ENCODE measurements at places on chromosomes 16 and 17. TPM values are rescaled to one million over a fixed set of nuclear protein-coding genes. Genes with fewer than 3 reads are reported as not detected.

- H3K4me1 ChIP-seq: no peaks in the 10 kb centered on the region
- H3K27me3 ChIP-seq: peaks cover 4% of the 10 kb centered on the region
- no peak overlapping the region for H3K27ac ChIP-seq
These were observed 1.5 kb upstream of the KRTAP3-1 start for GRCh38 chr17:41010441-41010840.

DNA sequence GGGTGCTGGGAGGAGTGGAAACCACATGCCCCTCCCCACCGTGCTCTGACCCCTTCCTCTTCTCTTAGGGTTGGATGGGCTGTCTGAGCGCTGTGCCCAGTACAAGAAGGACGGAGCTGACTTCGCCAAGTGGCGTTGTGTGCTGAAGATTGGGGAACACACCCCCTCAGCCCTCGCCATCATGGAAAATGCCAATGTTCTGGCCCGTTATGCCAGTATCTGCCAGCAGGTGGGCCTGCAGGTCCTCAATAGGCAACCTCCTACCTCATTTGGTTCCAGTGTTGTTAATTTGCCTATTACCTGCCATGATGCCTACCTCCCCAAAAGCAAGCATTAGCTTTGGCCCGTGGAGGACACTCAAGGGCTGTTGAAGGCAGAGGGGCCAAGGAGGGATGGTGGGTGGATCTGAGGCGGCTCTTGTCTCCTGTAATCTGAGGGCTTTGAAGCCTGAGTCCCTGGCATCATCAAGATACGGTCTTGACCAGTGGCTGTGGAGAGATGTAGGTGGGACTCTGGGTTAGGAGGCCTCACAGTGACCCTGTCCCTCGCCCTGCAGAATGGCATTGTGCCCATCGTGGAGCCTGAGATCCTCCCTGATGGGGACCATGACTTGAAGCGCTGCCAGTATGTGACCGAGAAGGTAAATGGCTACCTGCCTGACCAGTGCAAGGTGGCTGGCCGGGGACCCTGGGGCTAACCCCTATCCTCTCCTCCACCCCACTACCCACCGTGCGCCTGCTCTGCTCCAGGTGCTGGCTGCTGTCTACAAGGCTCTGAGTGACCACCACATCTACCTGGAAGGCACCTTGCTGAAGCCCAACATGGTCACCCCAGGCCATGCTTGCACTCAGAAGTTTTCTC lies 3.4 kb downstream of the ALDOA start:
- H3K27me3 ChIP-seq: no peaks in the 10 kb centered on the region
- H3K4me3 ChIP-seq: no peak overlapping the region
- H3K4me1 ChIP-seq: peaks cover 36% of the 10 kb centered on the region
- peaks cover 54% of the 10 kb centered on the region for H3K36me3 ChIP-seq
- peak overlapping the region; percentile 30 for H3K27ac ChIP-seq

GRCh38 chr17:32150358-32150757 lies 8.1 kb downstream of the RHOT1 start:
- no peak for DNase-seq
- no peaks in the 10 kb centered on the region for H3K27me3 ChIP-seq
- peaks cover 8% of the 10 kb centered on the region for H3K36me3 ChIP-seq
- no peak overlapping the region for H3K27ac ChIP-seq

DNA sequence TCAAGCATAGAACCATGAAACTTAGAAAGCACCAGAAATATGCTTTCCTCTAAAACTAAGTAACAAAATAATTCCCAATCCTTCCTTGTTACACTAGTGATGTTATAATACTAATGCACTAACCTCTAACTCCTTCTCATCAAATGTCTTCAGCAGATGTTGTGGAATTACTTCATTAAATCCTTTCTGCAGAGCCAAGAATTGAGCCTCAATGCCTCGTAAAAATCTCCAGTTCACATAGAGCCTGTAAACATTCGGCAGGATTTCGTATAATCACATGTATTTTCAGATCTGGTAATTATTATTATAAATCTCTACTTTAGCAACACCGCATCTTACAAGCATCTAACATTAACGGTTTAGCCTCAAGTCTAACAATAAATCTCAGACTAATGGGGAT lies 44.7 kb downstream of the CEP95 start:
- H3K4me1 ChIP-seq: no peaks in the 10 kb centered on the region
- H3K4me3 ChIP-seq: no peak overlapping the region
- no peaks in the 10 kb centered on the region for H3K27me3 ChIP-seq
- no peak overlapping the region for H3K27ac ChIP-seq
- H3K36me3 ChIP-seq: peaks cover 23% of the 10 kb centered on the region

- no peaks in the 10 kb centered on the region for H3K27me3 ChIP-seq
- no peaks in the 10 kb centered on the region for H3K36me3 ChIP-seq
- H3K27ac ChIP-seq: no peak overlapping the region
- no peak overlapping the region for H3K4me3 ChIP-seq
- DNase-seq: no peak
These were observed 40.6 kb downstream of the ST3GAL2 start for GRCh38 chr16:70398177-70398743.

- H3K36me3 ChIP-seq: no peaks in the 10 kb centered on the region
- DNase-seq: no peak
- no peak overlapping the region for H3K4me3 ChIP-seq
These were observed 12.4 kb upstream of the KATNB1 start for GRCh38 chr16:57723170-57723569.

DNA sequence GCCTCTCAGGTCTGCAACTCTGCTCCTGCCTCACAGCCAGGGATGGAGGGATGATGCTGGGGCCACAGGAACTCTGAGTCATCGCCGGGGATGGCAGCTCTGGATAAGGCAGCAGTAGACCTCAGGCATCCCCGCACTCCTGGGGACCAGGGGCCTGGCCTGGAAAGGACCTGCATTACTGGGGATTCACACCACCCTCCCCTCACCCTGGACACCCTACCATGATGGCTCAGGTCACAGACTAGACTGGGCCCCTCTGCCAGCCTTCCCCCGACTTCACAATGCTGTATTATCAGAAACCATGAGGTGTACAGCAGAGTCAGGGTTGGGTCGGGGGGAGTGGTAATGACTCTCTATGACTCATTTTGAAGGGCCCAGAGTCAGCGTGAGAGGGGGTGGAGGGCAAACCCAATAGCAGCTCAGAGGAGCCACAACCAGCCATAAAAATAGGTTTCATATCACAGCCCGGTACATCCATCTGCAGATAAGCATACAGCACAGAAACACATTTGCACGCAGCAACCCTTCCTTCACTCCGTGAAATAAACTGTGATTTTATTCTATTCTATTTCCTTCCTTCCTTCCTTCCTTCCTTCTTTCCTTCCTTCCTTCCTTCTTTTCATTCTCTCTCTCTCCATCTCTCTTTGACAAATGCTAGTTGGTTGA lies 28.8 kb downstream of the DYNLRB2 start:
- DNase-seq: peak; percentile 83
- no peak overlapping the region for H3K27ac ChIP-seq
- H3K4me1 ChIP-seq: peaks cover 23% of the 10 kb centered on the region
- no peaks in the 10 kb centered on the region for H3K36me3 ChIP-seq
- no peak overlapping the region for H3K4me3 ChIP-seq
- no peaks in the 10 kb centered on the region for H3K27me3 ChIP-seq

GRCh38 chr16:48231727-48232492 lies 12.2 kb upstream of the LONP2 start:
- no peak overlapping the region for H3K27ac ChIP-seq
- H3K36me3 ChIP-seq: no peaks in the 10 kb centered on the region
- H3K4me3 ChIP-seq: no peak overlapping the region
- no peaks in the 10 kb centered on the region for H3K4me1 ChIP-seq
- H3K27me3 ChIP-seq: no peaks in the 10 kb centered on the region

GRCh38 chr17:70091696-70092095 lies 16.7 kb downstream of the KCNJ16 start:
- no peaks in the 10 kb centered on the region for H3K27me3 ChIP-seq
- no peak overlapping the region for H3K27ac ChIP-seq
- no peak overlapping the region for H3K4me3 ChIP-seq

GRCh38 chr17:59558039-59558438 lies 7.4 kb upstream of the DHX40 start:
- no peaks in the 10 kb centered on the region for H3K36me3 ChIP-seq
- no peak for DNase-seq
- no peaks in the 10 kb centered on the region for H3K27me3 ChIP-seq
- no peaks in the 10 kb centered on the region for H3K4me1 ChIP-seq
- H3K4me3 ChIP-seq: no peak overlapping the region

DNA sequence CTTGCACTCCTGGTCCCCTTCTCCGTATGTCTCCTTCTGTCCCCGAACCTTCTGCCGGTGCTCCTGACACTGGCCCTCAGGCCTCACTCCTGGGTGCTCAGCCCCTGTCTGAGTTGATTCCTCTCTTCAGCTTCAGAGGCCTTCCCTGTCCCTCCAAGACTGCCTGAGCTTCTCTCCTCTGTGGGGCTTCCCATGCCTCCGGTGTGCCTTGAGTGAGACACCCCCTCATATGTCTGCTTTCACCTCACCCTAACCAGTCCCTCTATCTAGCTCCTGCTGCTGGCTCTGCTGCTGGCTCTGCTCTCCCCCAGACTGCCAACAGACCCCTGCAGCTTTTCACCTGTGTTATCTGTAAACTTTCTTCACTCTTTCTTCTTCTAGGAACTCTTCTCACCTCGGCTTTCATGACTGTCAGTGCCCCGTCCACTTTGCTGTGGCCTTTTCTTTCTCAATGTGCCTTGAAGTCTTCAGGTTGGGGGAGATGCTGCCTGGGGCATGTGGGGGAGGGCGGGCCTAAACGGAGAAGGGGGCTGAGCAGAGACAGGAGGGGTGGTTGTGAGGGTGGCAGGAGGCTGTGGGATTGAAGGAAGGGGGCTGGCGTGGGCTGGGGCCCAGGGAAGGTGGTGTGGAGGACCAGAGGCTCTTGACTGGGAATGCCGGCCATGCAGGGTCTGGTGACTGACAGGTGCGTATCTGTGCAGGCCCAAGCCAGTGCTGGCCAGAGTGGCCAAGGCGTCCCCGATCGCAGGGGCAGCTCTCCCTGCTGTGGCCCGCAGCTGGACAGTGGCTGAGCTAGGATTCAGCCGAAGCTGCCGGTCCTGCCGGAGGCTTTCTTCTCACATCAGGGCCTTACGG lies 81.3 kb downstream of the METRNL start:
- DNase-seq: no peak
- H3K4me3 ChIP-seq: no peak overlapping the region
- no peaks in the 10 kb centered on the region for H3K4me1 ChIP-seq
- no peak overlapping the region for H3K27ac ChIP-seq

DNA sequence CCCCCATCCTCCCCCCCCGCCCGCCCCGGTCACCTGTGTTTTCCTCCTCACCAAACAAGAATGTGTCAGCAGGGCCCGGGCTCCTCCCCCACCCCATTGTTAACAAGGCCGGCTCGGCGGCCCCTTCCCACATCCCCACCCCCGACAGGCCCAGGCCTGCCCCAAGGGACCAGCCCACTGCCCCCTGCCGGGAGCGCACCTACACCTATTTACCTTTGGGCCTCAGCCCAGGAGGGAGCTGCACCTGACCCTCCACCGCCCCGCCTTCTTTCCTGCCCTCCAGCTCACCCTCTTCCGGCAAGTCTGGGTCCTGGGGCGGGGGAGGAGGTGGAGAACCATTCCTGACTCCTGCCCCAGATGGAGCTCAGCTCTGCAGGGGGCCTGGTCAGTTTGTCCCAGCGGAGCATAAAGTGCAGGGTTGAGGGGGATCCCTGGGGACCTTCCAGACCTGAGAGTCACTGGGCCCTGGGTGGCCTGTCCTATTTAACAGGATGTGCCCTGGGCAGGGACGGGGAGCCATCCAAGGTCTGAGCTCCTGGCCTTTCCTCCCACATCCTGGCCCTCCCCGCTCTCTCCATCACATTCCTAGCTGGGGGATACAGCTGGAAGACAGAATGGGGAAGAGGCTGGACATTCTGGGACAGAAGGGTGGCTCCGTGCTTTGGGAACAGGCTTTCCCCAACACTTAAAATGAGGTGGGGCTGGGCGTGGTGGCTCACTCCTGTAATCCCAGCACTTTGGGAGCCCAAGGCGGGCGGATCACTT lies 8.3 kb downstream of the FOXJ1 start:
- no peaks in the 10 kb centered on the region for H3K36me3 ChIP-seq
- no peaks in the 10 kb centered on the region for H3K27me3 ChIP-seq
- no peak overlapping the region for H3K27ac ChIP-seq
- no peak for DNase-seq
- no peak overlapping the region for H3K4me3 ChIP-seq

DNA sequence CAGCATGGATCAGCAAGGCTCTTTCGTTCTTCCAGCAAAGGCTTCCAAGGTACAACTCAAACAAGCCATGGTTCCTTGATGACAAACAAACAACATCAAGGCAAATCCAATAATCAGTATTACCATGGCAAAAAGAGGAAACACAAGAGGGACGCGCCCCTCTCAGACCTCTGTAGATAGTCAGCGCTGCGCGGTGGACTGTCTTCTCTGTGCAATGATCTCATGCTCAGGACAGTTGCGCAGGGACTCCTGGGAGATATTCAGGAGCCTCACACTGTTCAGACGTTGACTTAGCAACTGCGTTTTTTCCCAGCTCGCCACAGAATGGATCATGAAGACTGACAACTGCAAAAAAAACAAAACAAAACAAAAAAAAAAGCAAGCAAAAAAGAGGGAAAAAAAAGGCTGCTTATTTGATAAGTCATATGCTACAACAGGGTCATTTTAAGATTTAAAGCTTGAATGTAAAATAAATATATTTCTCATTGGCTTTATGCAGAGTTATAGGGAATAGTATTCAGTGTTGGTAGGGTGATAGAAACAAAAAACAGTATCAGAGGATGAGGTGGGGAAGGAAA lies 37.1 kb upstream of the ADCY7 start:
- DNase-seq: no peak
- H3K27me3 ChIP-seq: no peaks in the 10 kb centered on the region
- H3K4me3 ChIP-seq: no peak overlapping the region
- no peak overlapping the region for H3K27ac ChIP-seq

DNA sequence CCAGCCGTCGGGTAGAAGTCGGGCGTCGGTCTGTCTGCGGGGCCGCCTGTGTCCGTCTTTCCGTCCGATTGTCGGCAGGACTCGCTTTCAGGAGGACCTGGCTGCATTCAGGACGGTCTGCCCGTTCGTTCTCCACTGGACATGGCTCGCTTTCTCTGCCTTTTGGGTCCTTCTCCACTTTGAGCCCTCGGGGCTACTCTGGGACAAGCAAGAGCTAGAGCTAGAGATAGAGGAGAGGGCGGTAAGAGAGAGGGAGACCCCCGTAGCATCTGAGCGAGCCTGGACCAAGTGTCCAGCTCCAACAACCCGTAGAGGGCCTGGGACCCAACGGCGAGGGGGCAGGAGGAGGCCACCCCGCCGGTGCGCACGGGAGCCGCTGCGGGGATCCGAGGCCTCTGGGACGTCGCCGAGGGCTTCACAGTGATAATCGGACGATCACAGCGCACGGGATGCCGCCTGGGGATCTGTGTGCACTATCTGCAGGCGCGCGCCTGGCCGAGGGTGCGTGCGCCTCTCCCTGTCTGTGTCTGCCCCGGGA lies 4.5 kb downstream of the TBX4 start:
- H3K27ac ChIP-seq: no peak overlapping the region
- no peak for DNase-seq
- H3K4me3 ChIP-seq: no peak overlapping the region

The GP1BA gene
- not detected for total RNA-seq

The KRTAP9-6 gene
- total RNA-seq: not detected

The CCL8 gene
- total RNA-seq: not detected

The CSH2 gene
- total RNA-seq: not detected

The KIF19 gene
- 0.20 TPM for total RNA-seq

The MRPL27 gene
- 87.2 TPM for total RNA-seq

Data from CD8-positive, alpha-beta memory T cell (primary cell).